ENCODE measurements at places on chromosomes 11 and 22.

DNA sequence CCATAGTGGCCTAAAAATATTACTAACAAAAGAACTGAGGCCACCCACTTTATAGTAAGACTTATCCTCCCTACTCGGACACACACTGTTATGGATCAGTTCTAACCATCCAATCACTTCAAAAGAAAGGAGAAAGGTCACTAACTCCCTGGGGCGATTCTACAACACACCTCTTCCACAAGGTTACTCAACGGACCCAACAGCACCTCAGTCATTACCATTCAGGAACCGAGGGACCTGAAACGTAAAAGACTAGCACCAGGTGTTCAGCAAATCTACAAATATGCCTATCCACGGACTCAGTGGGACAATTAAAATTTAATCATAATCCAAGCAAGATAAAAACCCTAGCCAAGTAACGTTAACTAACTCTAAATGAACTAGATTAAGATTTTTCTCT is 1.6 kb downstream of the HNRNPUL2 start:
- no peak for DNase-seq

- no peak for DNase-seq
Measured at GRCh38 chr11:89458716-89459115, 32.5 kb downstream of the NOX4 start.

- no peak for DNase-seq
Measured at GRCh38 chr11:70646272-70647049, 248.1 kb downstream of the CTTN start.

DNA sequence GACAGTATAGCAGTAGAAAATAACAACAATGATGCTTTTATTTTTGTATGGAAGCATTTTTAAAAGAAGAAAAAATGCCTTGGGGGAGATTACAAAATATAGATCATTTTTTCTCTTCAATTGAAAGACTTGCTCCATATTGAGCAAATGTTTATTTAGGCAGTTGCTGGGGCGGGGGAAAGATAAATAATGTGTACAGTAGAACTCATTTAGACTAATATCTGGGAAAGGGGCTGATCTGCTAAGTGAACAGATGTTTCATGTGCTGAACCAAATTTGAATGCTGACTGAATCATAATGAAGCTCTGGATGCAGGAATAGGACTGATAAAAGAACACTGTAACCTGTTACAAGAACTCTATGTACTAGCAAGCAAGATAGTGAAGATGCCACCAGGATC is 457.1 kb upstream of the TENM4 start:
- DNase-seq = peak; percentile 8

DNA sequence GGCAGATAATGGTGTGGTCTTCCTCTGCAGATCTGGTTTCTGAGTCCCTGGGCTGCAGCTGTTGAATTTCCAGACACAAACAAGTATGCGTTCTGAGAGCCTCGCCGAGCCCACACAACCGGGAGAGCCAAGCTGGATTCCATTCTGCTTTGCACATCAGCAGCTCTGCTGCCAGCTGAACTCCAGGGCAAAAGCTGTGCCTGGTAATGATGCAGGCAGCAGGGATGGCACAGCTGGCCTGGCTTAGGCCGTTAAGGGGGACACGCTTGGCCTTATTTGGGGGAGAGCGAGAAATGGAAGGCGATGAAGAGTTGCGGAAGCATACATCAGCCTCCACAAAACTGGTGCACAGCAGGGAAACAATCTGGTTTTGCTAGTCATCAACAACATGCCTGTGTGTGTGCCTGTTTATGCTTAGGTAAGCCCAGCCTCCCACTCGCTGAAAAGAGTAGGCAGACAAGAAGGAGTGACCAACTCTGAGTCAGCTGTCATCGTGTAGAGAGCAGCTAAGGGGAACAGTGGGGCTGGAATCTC is 25.1 kb downstream of the ADAMTS8 start:
- DNase-seq = no peak

- no peak for DNase-seq
Measured at GRCh38 chr11:3950996-3951660, 95.7 kb downstream of the STIM1 start.

DNA sequence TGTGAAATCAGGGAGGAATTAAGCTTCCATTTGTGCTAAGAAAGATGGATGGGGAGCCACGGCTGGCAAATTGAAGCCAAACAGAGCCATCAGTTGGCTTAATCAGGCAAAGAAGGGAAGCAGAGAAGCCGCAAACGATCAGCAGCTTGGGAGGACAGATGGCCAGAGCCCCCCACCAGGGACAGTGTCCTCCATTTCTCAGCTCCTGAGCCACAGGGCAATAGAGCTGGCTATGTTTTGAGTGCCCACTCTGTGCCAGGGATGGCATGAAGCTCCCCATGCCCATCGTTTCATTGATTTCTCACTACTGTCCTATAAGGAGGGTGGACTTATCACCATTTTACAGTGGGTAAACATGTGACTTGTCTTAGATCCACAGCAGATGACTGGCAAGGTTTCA is 126.3 kb upstream of the ASPHD2 start:
- DNase-seq = no peak

- DNase-seq = no peak
Measured at GRCh38 chr11:118691926-118692830, 12.7 kb upstream of the TREH start.

DNA sequence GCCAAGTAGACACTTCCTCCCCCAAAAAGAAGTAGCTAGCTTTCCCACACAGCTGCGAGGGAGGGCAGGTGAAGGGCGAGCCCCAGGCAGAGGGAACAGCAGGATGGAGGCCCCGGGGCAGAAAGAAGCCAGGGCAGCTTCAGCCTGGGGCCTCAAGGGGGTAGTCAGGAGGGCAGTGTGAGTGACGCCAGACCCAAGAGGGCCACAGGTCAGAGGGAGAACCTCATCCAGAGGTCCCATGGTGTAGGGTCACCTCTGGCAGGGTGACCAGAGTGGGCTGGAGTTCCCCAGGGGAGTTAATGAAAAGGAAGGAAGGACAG is 9.2 kb downstream of the PRR5 start:
- no peak for DNase-seq

DNA sequence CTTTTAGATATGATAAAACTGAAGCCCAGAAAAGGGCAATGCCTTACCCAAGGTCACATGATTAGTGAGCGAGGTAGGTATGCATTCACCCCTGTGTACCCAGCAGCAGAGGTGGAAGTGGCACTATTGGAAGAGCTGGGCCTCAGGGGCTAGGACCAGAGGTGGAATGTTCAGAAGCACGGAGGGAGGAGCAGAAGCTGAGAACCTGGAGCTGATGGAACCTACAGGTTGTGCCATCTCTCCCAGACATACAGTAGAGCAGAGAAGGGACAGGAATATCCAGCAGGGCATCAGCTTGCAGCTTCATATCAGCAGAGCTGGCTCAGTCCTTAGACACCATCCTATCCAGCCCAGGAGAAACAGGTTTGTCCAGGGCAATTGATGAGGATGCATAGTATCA is 14.6 kb upstream of the FCHSD2 start:
- no peak for DNase-seq

- no peak for DNase-seq
Measured at GRCh38 chr11:64102005-64102738, 63.7 kb downstream of the MACROD1 start.

GRCh38 chr11:2311353-2312133 is 9.7 kb downstream of the TSPAN32 start:
- no peak for DNase-seq

DNA sequence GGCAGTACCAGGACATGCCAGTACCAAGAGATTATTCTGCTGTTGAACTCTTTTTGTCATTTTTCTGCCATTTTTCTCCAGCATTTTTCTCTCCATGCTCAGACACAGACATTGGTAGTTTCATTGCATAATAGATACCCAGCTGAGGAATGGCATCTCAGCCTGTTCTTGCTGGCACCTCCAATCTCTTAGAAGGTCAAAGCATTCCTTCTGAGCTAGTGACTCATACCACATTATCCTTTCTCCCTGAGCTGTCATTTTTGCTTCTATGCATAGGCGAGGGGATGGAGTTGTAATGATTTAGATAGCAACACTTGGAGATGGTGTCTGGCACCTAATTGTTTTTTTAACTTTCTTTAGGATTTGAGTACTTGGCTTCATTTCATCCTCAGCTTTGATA is 321.1 kb downstream of the NELL1 start:
- no peak for DNase-seq

DNA sequence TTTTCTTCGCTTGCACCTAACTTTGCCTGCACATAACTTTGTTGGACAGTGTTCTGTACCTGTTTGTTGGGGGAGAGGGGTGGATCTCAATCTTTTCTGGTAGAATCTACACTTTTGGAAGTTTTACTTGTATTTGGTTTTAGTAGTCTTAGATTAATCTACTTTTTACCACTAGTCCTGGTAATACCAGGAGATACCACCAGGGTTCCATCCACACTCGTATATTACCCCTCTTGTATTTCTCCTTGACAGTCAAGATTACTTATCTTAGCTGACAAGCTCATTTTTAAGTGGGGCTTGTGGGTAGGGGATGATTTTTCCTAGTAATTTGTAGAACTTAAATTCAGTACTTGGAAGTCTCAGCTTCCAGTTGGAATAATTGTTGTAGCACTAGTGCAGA is 37.3 kb upstream of the TECTA start:
- DNase-seq = no peak

GRCh38 chr22:41203118-41203517 is 2.0 kb upstream of the L3MBTL2 start:
- no peak for DNase-seq

- no peak for DNase-seq
Measured at GRCh38 chr11:6418557-6419008, 311 bp downstream of the APBB1 start.

GRCh38 chr11:47389577-47390421 is 11.5 kb upstream of the SPI1 start:
- DNase-seq = no peak

- DNase-seq = no peak
Measured at GRCh38 chr11:96256215-96257011, 86.6 kb downstream of the MAML2 start.

GRCh38 chr11:132691848-132692550 is 840.3 kb downstream of the OPCML start:
- no peak for DNase-seq

GRCh38 chr22:19103880-19104821 is 18.1 kb downstream of the DGCR2 start:
- DNase-seq = no peak

DNA sequence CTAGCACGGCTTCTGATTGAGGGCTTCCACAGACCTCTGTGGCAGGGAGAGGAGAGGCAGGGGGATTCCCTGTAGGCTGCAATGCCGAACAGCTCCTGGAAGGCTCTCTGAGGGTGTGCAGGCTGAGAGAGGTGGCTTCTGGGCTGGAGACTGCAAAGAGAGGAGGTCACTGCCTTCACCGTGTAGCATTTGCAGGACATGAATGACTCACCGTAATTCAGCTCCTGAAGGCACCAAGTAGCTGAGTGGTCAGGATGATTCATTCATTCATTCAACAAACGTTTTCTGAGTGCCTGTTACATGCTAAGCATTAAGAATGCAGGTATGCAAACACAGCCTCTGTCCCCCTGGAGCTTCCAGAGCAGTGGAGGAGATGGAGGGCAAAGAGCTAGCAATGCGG is 18.0 kb upstream of the EIF3D start:
- DNase-seq = no peak

DNA sequence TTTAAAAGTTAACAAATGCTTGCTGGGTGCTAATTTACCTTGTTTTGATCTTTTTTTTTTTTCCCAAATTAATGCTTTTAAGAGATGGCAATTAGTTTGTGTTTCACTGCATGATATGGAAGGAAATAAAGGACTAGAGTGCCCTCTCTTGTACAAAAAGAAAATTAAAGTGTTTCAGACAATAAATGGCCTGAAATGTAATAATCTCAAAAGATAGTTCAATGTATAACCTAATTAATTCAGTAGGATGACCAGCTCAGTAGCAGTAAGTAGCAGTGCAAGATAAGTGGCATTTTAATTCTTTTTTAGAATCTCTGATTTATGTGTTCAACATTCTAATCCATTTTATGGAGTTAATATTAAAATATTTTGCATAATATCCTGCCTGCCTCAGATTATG is 39.9 kb upstream of the MYO18B start:
- peak; percentile 25 for DNase-seq

GRCh38 chr11:21650961-21651360 is 541.9 kb upstream of the ANO5 start:
- DNase-seq = no peak

DNA sequence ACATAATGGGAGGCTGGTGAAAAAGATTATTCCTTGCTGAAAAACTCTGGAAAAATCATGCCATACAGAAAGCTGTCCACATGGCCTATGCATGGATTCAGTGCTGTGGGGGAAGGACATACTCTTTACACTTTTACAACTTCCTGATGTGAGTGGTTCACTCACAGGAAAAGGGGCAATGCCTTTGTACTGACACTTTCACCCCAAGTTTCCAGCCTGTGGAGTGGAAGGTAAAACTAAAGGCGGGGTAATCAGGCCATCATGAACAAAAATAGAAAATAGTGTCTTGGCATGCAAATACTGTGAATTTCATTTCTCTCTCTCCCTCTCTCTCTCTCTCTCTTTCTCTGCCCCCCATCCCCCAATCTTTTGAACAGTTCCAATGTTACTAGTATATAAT is 281.8 kb downstream of the ETS1 start:
- no peak for DNase-seq

DNA sequence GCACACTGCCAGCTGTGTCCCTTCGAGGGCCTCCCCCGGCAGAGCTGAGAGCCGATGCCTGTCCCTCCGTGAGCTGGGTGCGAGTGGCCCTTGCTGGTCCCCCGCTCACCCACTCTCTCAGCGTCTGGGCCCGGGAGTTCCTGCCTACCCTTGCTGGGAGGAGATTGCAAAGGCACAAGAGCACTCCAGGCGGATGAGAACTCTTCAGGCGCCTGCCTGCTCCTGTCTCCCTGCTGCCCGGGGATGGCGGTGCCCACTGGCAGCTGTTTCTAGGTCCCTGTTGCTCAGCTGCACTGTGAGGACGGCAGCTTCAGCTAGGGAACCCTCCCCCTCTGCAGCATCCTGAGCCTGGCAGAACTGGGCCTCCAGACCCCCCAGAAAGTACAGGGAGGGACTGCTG is 61.1 kb downstream of the FLRT1 start:
- no peak for DNase-seq

DNA sequence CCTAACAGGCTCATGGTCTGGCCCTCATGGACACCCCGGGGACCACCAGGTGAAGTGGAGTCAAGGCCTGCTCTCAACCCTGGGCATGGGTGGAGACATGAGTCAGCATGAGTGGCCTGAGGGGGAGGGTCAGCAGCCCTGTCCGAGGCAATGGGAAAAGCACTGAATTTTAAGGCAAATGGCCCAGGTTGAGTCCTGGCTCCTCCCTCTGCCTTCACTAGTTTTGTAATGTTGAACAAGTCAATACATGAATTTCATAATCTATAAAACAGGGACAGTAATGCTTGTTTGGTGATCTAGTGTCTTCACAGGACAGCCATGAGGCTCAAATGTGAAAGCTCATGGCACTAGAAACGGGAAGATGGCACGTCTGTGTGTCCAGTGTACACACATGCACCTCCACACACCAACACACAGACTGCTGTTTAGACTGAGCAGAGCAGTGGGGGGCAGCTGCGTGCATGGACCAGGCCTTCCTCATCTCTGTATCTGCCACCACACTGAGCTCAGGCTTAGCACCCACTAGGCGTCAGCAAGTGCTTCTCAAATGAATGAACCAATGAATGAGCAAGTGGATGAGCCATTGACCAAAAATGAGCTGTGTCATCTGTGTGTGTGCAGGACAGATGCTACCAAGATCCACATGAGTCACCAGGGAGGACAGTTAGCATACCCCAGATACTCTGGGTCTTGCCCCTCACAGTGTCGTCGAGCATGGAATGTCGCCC is 63.4 kb downstream of the NRXN2 start:
- DNase-seq = no peak
